Stimulated activated CD4-positive, alpha-beta T cell treated with anti-CD3 and anti-CD28 coated beads, Interleukin-1b, Interleukin-23, amount 100 ng/mL, for 48 hours (primary cell): ENCODE measurements at places on chromosomes 16 and 17.
A peak's percentile ranks its signal among the peaks of the same experiment; 100 is the strongest.

- DNase-seq, result peak; percentile 74
Measured at GRCh38 chr16:81006211-81006812, 373 bp downstream of the CMC2 start.

DNA sequence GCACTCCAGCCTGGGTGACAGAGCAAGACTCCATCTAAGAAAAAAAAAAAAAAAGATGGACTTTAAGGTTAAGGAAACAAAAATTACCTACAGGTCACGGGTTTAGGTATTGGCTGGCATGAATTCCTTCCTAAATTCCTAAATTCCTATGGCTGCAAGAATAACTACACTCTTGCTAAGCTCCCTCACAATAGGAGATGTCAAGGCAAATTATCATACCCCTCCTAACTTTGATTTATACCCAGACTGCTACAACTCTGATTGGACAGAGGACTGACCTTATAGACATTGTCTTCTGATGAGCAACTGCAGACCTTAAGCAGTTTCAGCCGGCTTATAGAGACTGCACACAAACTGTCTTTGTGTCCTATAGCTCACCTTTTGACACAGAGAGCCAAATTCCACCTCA, 25.1 kb upstream of the TMC7 start:
- DNase-seq, result no peak

DNA sequence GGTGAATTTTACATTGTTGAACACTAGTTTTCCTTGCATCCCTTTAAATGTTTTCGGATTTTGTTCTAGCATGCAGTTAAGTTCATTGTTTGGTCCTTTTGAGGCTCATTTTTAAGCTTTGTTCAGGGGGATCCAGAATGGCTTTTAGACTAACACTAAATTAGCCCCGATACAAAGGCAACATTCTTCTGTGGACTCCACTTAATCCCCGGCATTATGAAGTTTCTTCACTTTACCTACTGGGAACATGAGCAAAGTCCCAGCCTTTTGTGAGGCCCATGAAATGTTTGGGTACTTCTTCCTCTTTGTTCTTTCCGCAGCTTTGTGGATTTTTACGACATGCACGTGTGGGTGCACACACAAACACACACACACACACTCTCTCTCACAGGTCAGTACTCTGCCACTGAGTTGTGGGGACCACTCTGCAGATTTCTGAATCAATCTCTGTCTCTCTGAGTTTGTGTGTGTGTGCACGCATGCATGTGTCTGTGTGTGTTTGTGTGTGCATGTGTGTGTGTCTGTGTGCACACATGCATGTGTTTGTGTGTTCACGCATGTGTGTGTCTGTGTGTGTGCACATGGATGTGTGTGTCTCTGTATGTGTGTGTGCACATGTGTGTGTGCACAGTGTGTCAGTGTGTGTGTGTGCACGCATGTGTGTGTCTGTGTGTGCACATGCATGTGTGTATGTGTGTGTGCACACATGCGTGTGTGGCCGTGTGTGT, 240.4 kb upstream of the TNRC6C start:
- no peak for DNase-seq

GRCh38 chr16:48161906-48162305, 6.1 kb upstream of the ABCC12 start:
- DNase-seq, result no peak

DNA sequence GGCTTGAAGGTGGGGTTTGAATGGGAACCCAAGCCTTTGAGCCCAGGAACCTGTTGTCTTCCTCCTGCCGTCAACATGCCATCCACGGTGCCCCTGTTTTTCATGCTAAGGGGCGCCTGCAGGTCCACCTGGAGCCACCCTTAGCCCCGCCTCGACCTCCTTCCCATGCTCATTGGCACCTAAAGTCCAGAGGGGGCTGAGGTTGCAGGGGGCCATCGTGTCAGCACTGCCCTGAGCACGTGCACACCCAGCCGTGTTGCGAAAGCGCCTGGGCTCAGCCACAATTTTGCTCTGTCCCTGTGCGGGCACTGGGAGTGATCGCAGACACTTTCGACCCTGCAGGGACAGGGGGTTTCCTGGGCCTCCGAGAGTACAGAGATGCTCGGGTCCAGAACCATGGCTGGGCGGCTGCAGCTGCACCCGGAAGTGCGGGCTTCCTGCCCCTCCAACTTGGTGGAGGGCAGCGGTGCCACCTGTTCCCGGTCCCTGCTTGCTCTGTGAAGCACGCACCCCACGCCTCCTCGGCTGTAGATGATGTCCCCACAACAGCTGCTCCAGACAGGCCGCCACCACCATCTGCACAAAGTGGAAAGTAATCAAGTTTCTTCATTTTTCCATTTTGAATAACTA, 454.7 kb downstream of the CDH8 start:
- DNase-seq, result no peak

GRCh38 chr16:58422809-58423208, 30.5 kb downstream of the GINS3 start:
- DNase-seq, result no peak

GRCh38 chr17:76585033-76585648, 519 bp downstream of the ST6GALNAC2 start:
- DNase-seq, result no peak

- no peak for DNase-seq
Measured at GRCh38 chr17:2655546-2655945, 56.0 kb downstream of the CLUH start.

DNA sequence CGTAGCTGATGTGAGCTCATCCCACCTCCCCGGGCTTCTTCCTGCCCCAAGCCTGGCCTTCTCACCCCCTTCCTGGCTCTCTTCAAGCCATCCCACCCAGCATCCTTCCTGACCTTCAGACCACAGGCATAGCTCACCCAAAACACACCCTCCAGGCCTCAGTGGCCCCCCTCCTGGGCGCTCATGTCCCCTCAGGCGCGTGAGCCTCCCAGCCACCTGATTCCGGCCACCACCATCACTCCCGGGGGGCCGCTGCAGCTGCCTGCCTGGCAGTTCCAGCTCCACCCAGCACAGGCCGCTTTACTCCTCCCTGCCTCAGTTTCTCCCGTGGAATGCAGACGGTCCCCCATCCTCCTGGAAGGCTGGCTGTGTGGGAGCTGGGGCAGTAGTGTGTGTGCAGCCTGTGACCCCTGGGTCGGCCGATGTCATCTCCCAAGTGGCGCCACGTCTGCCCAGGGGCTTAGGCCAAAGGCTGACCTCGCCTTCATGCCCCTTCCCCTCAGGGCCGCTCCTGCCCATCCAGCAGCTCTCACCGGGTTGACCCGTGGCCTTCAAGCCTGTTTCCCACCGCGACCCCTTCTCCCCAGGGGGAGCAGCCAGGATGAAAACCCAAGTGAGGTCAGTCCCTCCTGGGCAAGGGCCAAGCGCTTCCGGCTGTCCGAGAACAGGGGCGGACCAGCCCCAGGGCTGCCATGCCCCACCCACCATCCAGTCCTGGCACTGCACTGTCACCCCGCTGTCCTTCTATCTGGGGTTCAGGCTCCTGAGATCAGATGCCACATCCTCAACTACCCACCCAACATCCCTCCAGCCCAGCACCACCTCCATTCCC, 11.9 kb upstream of the CHMP6 start:
- DNase-seq, result no peak
